ENCODE measurements at places on chromosomes 2 and 18.

DNA sequence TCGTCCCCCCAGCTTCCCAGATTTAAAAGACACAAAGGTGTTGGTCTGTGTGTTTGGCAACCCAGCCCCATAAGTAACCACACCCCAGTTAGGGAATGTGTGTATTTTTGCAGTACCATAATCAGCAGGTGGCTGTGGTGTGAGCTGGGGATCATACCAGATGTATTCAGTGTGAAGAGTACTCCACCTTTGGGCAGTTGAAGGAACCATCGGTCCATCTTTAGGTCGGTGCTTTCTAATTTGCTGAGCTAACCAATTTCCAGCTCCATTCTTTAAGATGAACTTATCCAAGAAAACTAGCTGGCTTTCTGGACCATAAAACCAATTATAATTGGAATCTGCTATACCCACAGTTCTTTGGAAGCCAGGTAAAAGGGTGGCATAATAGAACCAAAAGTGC, 3.2 kb downstream of the DSEL start:
- DNase-seq, result no peak

DNA sequence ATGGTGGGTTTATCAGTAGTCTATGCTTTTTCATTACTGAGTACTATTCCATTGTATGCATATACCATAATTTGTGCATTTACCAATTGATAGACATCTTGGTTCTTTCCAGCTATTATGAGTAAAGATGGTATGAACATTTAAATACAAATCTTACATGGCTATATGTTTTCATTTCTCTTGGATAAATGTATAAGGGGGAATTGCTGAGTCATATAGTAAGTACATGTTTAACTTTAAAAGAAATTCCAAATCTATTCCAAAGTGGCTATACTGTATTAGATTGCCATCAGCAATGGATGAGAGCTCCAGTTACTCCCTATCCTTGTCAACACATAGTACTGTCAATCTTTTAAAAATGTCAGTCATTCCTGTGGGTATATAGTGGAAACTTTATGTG, 243.9 kb downstream of the CDCA7 start:
- DNase-seq, result no peak

DNA sequence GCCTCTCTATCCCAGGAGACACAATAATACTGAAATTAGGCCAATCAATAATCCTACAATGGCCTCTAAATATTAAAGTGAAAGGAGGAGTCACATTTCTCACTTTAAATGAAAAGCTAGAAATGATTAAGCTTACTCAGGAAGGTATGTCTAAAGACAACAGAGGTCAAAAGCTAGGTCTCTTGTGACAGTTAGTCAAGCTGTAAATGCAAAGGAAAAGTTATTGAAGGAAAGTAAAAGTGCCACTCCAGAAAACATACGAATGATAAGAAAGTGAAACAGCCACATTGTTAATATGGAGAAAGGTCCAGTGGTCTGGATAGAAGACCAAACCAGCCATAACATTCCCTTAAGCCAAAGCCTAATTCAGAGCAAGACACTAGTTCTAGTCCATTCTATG, 9.5 kb downstream of the SESTD1 start:
- no peak for DNase-seq

DNA sequence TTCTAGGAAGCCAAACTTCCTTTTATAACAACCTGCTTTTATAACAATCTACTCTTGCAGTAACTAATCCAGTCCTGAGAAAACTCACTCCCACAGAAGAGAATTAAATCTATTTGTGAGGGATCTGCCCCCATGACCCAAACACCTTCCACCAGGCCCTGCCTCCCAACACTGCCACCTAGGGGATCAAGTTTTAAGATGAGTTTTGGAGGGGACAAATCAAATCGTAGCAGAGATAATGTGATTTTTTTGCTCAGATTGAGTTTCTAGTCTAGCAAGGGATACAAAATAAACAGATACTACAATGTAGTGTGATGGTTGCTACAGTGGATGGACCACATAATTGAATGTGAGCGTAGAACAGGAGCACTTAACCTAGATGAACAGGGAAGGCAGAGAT, 52.2 kb downstream of the NCOA1 start:
- no peak for DNase-seq

GRCh38 chr18:63320975-63321265, 1.4 kb upstream of the BCL2 start:
- DNase-seq, result no peak

GRCh38 chr18:70428439-70428838, 139.6 kb downstream of the SOCS6 start:
- DNase-seq, result no peak

DNA sequence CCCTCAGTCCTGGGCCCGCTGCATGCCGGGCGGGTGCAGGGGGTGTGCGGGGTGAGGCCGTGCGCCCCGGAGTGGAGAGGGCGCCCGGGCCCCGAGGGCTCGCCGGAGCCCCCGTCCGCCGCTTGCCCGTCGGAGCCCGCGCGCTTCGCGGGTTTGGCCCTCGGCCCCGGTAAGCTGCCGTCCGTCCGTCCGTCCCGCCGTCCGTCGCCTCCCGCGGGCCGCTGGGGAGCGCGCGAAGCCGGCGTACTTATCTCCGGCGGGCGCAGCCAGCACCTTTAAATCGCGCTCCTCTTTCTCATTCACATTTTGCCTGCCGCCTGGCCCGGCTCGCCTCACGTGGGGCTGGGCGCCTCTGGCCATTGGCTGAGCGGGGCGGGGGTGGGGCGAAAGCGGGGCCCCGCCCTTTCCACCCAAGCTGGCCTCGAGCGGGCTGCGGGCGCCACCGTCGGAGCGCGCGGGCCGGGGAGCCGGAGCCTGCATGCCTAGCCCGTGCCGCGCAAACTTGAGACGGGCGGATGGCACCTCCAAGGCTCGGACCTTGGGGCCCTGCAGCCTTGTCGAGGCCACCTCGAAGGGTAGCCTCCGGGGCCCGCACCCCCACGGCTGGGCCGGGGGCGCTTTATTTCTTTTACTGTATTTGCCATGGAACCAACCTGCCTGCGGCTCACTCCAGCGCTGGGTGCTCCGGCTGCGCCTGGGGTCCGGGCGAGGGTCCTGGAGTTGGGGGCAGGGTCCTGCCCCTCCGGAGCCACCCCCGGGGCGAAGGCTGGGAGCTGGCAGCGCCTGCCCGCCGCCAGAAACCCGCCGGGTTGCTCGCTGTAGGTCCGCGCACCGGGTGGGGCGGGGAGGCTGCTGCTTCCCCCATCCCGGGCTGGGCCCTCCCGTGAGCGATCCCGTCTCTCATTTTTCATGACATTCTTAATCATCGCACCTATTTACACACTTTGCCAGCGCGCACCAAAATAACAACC, at the start of gene GBX2:
GBX2 (minus strand) TSS at position 277 of the 971 bp plus-strand sequence. CDS start 415 bp downstream, outside the sequence.
- no peak for DNase-seq

DNA sequence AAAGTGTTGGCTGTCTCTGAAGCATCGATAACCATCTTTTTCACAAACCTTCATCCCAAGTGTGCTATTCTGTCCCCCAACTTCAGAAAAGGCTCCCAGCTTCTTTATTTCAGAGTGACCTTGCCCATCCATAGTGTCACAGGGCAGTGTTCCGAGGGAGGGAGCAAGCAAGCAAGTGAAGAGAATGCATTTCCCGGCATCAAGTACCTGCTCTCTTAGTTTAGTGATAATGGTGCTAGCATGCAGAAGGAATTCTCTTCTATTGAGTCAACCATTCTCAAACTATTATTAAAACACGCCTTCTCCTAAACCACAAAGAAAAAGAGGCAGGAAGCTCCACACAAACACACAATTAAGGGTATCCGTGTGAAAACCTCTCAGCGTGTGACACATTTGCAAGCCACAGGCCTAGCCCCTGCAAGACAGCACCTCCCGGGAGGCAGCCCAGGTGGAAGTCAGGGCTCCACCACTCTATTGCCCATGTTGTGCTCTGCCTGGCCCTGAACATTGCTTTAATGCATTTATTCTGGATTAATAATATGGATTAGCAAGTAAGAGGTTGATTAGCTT, 504.9 kb downstream of the GALR1 start:
- no peak for DNase-seq

DNA sequence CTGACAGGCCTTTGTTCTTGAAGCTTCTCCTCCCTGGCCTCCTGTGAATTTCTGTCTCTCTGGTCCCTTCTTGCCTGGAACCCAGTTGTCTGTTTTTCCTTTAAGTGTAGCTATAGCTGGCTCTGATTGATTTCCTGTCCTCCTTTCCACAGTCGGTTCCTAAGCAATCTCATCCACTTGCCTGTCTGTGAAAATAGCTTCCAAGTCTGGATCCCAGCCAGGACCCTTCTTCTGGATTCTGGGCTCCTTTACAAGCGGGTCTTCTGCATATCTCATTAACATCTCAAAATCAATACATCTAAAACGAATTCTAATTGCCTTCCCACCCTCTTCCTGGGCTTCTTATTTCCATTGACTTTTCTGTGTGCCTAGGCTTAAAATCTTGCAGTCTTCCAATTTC, 124.9 kb downstream of the DAW1 start:
- DNase-seq, result no peak

GRCh38 chr2:231270221-231271114, 72.0 kb downstream of the ARMC9 start:
- no peak for DNase-seq

DNA sequence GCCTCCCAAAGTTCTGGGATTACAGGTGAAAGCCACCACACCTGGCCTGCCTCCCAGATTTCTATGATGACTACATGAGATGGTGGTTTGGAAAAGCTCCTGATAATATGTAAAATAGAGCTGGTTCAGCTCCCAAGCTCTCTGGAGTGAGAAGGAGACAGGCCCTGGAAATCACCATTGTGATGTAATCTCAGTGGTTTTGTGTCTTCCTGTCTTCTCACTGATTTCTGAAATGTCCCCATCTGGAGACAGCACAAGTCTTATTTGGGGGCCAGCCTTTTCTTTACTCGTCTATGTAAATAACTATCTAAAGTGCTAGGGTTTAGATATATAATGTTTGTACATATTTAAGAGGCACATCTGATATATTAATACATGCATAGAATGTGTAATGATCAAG, 64.0 kb downstream of the CCNT2 start:
- DNase-seq, result no peak

- no peak for DNase-seq
These were observed 354.2 kb downstream of the EN1 start for GRCh38 chr2:118493213-118493612.

GRCh38 chr2:162676515-162676914, 162.1 kb downstream of the KCNH7 start:
- no peak for DNase-seq

DNA sequence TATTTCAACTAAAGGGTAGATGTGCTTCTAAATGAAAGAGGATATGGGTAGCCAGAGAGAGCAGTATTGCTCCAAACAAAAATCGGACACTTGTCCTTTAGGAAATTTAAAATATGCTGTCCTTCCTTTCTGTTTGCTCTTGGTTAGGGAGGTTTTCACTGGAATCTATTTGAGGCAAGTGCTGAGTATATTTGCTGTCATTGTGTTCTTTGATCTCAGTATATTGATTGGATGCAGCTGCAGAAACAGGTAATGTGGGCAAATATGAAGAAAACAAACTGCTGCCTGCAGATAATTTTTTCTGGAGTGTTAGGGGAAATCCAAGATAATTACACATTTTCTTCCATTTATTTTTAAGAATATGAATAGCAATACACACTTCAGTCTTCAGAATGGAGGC, 410.2 kb downstream of the NCKAP5 start:
- DNase-seq, result no peak

GRCh38 chr2:105393373-105394055, 5.3 kb downstream of the FHL2 start:
- no peak for DNase-seq

- DNase-seq, result no peak
These were observed 4.6 kb downstream of the MAPRE2 start for GRCh38 chr18:35045806-35046205.

DNA sequence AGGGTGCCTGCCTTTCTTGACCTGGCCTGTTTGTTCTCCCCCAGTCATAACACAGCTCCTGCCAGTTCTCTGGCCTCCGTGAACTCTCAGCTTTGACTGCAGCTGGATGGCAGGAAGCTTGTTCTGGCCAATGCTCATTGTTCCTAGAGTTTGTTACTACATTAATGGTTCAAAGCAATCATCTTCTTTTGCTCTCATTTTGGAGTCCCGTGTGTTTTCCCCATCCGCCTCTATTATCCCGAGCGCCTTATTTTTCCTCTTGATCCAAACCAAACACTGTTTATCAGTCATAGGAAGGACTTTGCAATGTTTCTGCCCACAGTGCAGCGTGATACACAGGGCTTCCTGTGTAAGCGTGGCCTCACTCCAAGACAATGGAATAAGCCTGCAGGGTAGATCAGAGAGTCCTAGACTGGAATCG, 184.3 kb upstream of the APCDD1 start:
- DNase-seq, result no peak

- DNase-seq, result no peak
These were observed 174.4 kb upstream of the ERBB4 start for GRCh38 chr2:212712991-212713390.

DNA sequence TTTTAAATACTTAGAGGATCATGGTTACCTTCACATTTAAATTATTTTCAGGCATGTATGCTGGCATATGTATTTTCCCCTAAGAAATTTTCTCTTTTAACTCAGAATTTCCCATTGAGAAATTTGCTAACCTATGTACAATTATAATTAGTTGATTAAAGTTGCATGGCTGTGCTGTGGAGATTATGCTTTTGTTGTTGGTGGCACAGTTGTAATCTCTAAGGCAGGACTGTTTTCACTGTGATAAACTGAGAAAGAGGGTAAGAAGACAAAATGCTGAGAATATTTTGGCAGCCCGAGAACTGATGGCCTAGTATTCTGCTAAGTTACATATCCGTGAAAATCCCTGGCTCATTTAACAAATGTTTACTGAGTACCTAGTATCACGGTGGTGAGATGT, 1.4 kb downstream of the VRK2 start:
- no peak for DNase-seq

GRCh38 chr2:232483923-232484627, 3.6 kb downstream of the ECEL1 start:
- DNase-seq, result no peak

GRCh38 chr2:25375371-25375988, 33.8 kb upstream of the DNMT3A start:
- no peak for DNase-seq

- no peak for DNase-seq
These were observed 335.3 kb downstream of the MYCN start for GRCh38 chr2:16275661-16276060.

GRCh38 chr2:201734111-201734510, 35.7 kb upstream of the MPP4 start:
- no peak for DNase-seq

- no peak for DNase-seq
These were observed 41.5 kb upstream of the APCDD1 start for GRCh38 chr18:10412933-10413332.

DNA sequence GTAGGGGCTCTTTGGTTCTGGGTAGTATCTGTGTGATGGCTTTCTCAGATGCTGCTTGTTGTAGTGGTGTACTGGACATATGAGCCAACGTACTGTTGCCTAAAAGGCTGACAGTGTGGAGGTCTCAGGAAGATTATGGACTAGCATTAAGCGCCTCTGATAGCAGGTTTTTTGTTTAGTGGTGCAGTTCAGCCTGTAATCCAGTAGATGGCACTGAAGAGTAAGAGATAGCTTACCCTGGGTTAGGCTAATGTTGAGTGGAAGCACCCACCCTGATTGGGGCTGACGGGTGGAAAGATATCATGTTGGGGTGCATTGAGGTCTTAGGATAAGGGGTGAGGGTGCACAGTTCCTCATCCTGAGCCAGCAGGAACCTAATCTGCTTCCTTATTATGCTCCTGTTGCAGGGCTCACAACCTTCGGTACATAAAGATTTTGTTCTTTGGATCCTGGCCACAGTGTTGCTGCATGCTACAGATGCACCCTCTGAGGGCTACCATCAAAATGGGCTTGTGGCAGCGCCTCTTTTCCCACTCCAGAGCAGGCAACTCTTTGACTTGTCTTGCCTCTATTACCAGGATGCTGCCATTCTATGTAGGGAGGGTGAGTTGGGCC, 79.6 kb downstream of the MSTN start:
- DNase-seq, result no peak

- no peak for DNase-seq
These were observed 322.2 kb downstream of the ZNF804A start for GRCh38 chr2:184920451-184920965.
